ENCODE measurements at places on chromosomes 7 and 10. TPM values are rescaled to one million over a fixed set of nuclear protein-coding genes. Genes with fewer than 3 reads are reported as not detected.

ZNF117 gene
- 59.7 TPM for polyA plus RNA-seq

DNA sequence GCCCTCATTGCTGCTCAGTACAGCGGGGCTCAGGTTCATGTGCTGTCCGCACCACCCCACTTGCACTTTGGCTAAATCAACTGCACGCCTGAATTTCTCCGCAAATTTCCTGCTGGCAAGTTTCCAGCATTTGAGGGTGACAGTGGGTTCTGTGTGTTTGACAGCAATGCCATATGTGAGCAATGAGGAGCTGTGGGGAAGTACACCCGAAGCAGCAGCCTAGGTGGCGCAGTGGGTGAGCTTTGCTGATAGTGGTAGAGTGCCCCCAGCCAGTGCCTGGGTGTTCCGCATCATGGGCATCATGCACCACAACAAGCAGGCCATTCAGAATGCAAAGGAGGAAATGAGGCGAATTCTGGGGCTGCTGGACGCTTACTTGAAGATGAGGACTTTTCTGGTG lies 103.9 kb upstream of the POT1 start:
- no peak for DNase-seq

NXPH1 gene
- 0.39 TPM for polyA plus RNA-seq

DNA sequence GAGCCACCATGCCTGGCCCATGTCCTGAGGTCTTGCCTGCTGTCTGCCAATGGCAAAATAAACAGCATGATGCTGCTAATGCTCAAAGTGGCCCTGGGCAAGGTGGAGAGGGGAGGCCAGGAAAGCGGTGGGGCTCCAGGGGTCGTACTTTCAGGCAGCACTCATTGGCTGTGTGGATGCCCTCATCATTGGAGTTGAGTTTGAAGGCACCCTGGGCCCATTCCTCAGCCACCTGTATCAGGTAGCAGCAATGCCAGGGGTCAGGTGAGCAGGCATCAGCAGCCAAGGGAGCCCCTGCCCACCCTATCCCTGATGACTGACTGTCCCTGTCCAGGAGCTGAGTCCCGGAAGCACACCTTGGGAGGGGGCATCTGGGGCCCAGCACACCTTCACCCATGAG lies 902.5 kb upstream of the ZNF722 start:
- DNase-seq: no peak

DNA sequence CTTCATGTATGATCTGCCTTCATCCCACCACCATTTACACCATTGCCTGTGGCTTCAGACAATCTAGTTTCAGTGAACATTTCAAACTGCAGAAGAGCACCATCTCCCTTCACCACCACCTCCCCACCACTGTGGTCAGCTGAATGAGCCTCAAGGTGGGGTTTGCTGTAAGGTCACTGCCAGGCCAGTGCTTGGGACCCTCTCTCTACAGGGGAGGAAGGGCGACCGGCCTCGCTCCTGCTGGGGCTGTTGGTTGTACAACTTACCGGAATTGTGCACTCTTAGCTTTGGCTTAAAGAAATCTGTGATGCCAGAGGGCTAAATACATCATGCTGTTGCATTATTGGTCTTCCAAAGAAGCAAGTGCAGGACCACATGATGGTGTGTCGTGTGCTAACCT lies 26.6 kb downstream of the PFKP start:
- DNase-seq: no peak

MRLN gene
- 0.58 TPM for polyA plus RNA-seq

GRM3 gene
- 0.23 TPM for polyA plus RNA-seq

DNA sequence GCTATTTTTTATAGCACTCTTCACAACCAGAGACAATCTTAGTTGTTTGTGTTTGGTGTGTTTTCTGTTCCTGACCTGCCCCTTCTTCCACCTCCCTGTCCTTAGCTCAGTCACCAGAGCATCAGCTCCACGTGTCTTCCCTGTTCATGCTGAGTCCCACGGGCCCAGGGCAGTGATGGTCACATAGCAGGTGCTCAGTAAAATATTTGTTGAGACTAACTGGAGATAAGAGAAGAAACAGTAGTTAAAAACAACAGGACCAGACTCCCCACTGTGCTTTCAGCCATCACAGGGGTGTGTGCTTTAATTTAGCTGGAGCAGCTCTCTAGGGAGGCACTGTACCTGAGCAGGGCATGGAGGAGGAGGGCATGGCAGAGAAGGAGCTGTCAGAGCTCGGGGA lies 307.3 kb upstream of the ZNF32 start:
- DNase-seq: no peak

SRGN gene
- 18.5 TPM for polyA plus RNA-seq

- no peak for DNase-seq
Measured at GRCh38 chr7:74193054-74193453, 16.8 kb upstream of the LAT2 start.

- DNase-seq: no peak
Measured at GRCh38 chr7:144957998-144958397, 122.1 kb upstream of the TPK1 start.

DNA sequence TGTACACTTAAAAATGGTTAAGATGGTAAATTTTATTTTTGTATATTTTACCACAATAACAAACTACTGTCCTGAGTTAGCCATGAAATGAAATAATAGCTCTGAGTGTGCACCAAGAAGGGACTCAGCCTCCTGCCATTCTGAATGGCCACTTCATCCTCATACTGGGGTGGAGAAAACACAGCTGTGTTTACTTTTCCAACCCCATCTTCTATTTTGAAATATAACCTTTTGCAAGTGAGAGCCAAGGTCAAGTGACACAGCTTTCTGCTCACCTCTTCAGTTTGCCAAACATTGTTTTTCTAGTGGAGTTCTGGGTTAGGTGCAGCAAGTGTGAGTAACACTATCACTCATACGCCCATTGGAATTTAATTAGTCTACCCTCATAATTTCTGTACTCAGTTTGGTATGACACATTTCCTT lies 107.4 kb upstream of the GLCCI1 start:
- DNase-seq: peak; percentile 17

GRCh38 chr7:150365673-150366398 lies 2.8 kb upstream of the REPIN1 start:
- DNase-seq: no peak

DNA sequence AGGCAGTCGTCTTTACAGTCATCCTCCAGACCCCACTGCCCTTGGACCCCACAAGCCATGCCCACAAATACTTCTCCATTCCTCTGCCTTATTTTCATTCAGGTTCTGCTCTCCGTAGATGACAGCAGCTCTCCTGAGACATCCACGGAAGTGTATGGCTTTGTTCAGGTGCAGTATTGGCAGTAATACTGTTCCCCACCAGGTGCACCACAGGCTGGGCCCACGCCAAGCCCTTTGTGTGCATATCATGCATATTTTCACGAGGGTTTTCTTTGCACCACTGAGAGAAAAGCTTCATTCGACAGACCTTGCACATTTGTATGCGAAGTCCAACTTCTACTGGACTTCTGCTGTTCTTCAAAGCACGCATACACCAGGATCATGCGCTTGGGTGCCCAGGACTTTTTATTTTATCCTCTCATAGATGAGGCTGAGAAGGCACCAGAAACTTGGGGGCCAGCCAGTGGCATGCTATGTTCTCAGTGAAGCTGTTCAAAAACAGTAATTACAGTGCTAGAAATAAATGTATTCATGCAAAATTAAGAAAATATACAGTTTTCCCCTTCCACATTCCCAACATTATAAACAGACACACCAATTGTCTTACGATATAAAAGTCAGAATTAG lies 37.8 kb upstream of the PITRM1 start:
- no peak for DNase-seq

FZD1 gene
- polyA plus RNA-seq: 56.8 TPM

FAM204A gene
- polyA plus RNA-seq: 84.1 TPM

- DNase-seq: no peak
Measured at GRCh38 chr7:70667406-70667805, 464.5 kb upstream of the GALNT17 start.

DNA sequence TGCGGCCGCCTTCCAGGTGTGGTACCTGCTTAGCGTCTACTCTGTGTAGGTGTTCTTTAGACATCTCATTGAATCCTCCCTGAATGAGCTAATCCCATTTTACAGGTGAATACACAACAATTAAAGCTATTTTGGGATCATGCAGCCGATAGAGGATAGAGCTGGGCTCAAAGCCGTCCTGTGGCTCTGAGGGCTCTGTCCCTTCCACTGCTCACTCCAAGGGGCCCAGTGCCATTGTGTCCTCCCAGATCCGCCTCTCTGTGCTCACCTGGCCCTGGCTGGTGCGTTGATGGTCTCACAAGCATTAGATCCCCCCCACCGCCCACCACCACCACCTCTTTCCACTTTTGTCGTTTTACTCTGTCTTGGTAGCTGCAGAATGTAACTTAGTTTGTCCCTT lies 13.1 kb downstream of the NPTX2 start:
- no peak for DNase-seq

- no peak for DNase-seq
Measured at GRCh38 chr7:7479275-7479805, 56.3 kb downstream of the COL28A1 start.

All from left renal pelvis (tissue), 4 donors.